Stimulated activated CD4-positive, alpha-beta T cell treated with anti-CD3 and anti-CD28 coated beads, Interleukin-1b, Interleukin-23, amount 100 ng/mL, for 4 hours (primary cell): ENCODE measurements at places on chromosomes 1 and 21.

DNA sequence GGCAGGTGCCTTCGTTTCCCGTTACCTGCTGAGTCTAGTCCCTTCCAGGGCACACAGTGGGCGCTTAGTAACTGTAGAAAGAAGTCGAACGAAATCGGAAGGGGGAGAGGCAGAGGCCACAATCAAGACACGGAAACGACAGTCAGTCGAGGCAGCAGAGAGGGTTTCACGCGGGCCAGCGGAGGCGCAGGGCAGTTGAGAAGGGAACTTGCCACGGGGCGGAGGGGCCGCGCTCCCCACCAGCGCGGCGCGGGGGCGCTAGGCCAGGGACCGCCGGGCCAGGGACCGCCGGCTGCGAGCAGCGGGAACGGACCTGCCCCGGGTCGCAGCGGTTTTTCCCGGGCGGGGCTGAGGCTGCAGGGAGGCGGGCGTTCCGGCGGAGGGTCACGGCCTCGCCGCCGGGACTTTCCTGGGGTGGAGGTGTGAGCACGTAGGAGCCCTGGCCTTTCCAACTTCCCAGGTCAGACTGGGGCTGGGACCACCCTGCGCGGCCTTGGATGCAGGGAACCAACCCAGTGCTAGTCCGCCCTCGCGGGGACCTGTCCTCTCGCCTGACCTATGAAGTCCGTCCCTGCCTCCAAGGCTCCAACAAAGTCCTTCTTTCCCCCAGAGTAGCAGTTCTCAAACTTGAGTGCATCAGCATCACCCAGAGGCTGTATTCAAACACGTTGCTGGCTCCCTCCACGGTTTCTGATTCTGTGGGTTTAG, 150.1 kb upstream of the FGGY start:
- peak; percentile 13 for DNase-seq

GRCh38 chr1:215665215-215665614, 98.1 kb downstream of the KCTD3 start:
- DNase-seq = no peak

- no peak for DNase-seq
These were observed 83.2 kb downstream of the HIVEP3 start for GRCh38 chr1:41835485-41835884.

DNA sequence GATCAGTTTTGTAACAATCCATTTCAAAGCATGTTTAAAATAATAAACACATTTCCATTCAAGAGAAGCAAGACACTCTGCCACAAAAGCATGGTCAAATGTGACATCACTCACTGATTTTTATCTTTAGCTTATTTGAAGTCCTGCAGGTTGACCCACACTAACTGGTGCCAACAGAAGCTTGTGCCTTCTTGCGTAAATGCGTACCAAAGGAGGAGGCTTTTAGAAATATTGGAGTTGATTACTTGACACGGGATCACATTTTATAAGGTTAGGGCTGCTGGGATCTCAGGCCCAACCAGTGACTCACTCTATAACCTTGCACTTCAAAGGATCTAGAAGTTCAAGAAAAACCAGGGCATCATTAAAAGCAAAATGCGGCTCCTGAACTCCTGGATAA, 203.6 kb downstream of the PCP4 start:
- DNase-seq = no peak

GRCh38 chr1:14215151-14215550, 383.3 kb upstream of the KAZN start:
- DNase-seq = no peak

DNA sequence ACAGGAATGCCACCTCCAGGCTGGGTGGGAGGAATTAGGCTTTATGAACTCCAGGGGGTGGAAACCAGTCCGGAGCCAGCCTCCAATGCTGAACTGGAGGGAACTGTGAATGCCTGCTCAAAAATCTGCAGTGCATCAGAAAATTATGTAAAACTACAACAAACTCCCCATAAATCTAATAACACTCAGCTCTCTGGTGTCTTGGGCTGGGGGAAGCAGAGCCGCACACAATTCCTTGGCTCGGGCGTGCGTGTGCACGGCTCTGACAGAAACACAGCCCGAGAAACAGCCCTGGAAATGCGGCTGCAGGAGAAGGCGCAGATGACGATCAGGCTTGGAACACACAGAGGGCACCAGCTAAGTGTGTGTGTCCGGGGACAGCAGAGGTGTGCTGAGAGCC, 127.6 kb upstream of the VAMP3 start:
- DNase-seq = no peak

DNA sequence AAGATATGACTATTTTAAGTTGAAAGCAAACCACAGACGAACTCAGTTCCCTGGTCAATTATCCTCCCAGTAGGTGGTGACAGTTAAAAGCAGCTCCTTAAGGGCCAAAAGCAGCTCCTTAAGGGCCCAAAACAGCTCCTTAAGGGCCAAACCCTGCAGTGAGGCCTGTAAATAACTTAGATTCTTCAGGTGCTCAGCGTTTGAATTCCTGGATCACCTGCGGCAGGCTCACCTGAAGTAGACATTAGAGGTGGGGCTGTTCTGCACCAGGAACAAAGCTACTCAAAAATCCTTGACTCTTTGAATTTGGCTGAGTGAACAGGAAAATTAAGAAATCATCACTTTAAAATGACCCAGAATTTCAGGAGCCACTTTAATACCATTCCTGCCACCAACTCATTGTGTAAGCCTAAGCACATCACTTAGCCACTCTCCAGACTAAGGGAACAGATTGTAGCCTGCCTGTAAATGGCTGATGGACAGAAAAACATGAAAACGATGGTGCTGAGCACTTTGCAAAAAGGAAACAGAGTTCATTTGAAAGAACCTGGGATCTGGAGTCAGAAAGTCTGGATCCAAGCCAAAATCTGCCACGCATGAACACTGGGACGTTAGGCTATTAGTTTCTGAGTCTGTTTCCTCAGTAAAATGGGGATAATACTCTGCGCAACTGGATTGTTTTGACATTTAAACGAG, 126.9 kb downstream of the LRIG2 start:
- DNase-seq = no peak

- no peak for DNase-seq
These were observed 124.2 kb downstream of the KCNJ6 start for GRCh38 chr21:37792046-37792445.

DNA sequence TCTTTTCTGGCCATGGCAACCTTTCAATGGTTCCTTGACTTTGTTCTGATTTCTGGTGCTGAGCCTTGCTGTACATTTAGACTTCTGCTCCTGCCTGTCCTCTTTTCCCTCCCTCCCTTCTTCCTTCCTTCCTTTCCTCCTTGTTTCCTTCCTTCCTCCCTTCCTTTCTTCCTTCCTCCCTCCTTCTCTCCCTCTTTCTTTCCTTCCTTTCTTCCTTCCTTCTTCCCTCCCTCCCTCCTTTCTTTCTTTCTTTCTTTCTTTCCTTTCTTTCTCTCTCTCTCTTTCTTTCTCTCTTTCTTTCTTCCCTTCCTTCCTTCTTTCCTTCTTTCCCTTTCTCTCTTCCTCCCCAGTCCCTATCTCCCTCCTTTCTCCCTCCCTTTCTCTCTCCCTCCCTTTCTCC, 10.4 kb upstream of the IGSF21 start:
- DNase-seq = no peak

DNA sequence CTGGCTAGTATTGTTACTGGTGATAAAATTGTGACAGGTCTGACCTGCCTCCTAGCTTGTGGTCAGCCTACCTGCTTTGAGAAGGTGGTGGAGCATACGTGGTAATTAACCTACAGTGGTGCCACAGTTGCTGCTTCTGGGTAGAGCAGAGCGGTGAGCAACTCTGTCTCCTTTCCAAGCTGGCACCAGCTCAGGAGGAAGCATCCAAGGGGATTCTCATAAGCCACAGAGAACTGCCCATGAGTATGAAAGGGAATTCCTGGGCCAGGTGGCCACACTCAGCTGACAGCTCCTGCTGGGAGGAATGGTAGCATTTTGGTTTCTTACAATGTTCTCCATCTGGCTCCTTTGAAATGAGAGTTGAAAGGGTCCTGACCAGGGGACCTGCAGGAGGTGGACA, 39.4 kb downstream of the ATP2B4 start:
- DNase-seq = no peak

DNA sequence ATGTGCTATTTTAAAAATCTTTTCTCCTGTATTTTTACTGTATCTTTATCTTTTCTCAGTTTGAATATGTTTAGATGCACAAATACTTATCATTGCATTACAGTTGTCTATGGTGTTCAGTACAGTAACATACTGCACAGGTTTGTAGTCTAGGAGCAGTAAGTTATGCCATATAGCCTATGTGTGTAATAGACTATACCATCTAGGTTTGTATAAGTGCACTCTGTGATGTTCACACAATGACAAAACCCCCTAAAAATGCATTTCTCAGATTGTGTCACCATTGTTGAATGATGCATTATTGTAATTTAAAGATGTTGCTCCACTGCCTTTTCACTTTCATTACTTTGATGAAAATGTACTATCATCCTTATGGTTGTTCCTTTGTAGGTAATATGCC, 64.9 kb upstream of the PRRX1 start:
- DNase-seq = no peak

DNA sequence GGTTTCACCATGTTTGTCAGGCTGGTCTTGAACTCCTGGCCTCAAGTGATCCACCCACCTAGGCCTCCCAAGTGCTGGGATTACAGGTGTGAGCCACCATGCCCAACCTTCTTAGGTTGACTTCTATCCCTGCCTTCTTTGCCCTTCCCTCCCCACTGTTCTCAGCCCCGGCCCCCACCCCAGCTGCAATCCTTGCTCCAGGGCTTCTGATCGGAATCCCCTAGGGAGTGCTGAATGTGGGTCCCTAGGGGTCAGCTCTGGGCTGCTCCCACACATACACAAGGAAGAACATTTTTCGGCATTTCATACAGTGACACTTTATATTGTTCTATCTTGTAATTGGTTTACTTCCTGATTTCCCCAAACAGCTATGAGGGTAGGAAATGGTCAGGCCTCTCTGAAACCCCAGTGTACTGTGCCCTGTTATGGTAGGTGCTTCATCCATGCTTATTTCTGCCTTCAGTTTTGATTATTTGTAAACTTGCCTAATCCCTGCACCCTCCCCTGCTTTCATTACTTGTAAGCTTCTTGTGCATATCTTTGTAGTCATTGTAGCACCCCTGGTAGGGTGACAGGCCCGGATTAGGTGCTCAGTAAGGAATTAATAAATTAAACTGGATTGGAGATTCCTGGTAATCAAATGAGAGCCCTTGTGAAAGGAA, 5.8 kb upstream of the SRP9 start:
- DNase-seq = no peak

- no peak for DNase-seq
These were observed 22.4 kb upstream of the SRRM1 start for GRCh38 chr1:24620678-24621077.

DNA sequence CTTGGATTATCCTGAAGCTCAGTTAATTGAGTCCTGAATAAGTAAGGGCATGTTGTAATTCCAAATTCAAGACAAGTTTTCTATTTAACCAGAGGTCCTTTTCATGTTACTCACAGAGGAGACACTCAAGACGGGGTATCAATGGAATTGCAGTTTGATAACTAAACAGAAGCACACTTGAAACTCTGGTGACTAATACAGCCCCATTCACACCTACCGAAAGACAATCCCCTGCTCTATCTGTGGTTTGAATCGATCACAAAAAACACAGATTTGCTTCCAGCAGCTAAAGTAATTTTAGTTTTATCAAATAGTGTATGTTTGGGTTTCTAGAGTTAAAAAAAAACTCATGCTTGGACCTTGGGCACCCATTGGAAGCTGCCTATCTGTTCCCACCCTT, 60.4 kb downstream of the TEX35 start:
- no peak for DNase-seq

DNA sequence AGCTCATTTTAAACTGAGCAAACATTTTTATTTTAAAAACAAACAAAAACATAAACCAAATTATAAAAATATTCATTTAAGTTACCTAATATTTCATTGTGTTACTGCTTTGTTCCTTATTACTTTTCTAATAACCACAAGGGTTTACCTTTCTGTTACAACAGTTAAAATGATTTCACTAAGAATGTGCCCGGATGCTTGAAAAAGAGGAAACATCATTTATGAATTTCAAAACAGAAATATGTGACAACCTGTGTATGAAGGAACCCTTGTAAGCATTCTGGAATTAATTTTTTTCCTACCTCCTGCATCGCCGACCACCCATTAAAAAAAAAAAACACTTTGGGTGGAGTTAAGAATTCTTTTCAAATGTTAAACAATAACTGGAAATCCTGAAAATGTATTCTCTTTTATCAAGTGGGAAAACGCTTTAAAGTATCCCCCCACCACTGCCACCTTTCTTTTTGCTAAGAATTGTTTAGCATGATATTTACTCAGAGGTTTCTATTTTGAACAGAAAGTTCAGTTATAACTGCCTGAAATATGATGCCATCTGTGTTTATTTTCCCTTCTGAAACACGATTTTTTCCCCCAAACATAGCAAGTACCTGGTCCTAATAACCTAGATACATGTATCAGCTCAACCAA, 9.1 kb downstream of the CYYR1 start:
- no peak for DNase-seq

- DNase-seq = no peak
These were observed 5.4 kb upstream of the SLC2A7 start for GRCh38 chr1:9031484-9032259.

DNA sequence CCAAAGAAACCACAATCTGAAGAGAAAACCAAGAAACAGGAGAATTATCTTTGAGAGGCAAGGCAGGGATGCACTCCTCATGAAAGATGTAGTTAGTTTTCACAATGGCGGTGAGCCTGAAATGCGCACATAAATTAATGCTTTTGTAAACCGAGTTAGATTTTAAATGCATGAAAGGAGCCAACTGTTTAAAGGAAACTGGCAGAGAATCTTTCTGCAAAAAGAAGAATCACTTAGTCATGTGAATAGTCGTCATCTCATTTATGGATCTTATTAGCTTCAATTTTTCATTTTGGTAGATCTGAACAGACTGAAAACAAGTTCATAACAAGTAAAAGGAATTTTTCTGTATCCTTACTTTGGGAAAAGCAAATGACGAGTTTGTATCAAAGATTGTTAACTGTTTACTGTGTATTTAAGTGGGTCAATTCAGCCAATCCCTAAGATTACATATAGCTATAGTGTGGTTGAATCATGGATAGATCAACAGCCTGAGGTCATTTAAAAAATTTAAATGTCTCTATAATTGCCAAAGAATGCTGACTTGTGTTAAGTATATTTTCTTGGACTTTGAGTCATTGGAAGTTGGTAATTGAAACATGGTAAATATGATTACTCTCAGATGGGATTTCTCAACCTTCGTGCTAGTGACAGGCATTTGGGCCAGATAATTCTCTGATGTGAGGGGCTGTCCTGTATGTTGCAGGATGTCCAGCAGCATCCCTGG, 226.6 kb upstream of the KAZN start:
- DNase-seq = no peak

- DNase-seq = no peak
These were observed 495 bp downstream of the C1QC start for GRCh38 chr1:22643928-22644327.
